ENCODE measurements at places on chromosomes 6 and 20.

DNA sequence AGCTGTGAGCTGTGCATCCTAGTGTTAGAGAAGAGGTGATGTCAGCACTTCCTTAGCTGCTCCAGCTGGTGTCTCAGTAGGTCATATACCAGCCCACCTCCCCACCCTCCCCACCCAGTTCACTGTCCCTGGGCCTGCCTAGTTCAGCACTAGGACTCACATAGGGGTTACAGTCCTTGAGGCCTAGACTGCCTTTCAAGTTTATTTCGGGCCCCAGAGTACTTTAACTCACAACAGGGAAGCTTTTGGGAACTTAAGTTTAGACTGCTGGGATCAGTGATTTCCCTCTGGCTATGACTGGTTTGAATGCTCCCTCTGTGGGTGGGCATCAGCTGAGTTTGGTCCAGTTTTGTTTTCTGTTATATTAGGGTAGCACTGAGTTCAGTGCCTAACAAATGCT, 139.2 kb upstream of the MMS22L start:
- DNase-seq, result no peak

DNA sequence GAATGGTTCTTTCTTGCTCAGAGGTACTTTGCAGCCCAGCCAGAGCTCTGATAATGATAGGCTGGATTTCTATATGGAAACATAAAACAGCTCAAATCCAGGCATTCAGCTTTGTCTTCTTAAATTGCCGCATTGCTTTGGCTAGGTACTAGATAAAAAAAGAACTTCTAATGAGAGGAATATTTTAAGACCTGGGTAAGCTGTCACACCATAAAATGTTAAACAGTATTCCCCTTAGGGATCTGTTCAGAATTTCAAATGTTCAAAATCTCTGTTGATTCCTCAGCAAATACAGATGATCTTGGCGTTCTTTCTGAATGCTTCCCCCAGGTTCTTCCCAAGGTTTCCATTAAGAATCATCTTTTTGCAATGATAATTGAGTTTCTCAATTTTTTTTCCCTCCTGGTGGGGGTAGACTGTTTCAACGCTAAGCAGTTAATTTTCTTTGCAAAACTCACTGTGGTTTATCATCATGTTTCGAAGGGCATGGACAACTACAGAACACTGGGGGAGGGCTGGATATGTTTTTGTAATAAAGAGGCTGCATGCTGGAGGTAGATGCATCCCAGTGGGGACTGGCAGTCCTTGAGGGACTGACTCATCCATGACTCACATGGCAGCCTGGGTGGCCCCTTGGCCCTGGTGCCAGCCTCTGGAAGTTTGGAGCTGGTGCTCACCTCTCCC, 31.0 kb downstream of the TIAM2 start:
- peak; percentile 6 for DNase-seq

DNA sequence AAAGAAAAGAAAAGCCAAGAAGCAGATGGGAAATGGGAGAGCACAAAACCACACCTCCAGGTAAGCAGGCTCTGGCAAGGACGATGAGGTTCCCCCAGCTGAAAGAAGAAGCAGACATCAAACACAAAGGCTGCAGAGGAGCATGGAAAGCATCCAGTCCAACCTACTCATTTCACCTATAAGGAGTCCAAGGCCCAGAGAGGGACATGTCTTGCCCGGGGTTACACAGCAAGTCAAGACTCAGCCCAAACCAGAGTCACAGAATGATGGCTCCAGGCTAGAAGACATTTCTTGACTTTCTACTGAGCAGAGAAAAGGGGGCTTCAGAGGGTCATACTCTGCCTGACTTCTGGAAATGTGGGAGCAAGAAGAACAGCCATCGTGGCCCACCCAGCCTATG, 45.6 kb upstream of the FOXP4 start:
- DNase-seq, result no peak

DNA sequence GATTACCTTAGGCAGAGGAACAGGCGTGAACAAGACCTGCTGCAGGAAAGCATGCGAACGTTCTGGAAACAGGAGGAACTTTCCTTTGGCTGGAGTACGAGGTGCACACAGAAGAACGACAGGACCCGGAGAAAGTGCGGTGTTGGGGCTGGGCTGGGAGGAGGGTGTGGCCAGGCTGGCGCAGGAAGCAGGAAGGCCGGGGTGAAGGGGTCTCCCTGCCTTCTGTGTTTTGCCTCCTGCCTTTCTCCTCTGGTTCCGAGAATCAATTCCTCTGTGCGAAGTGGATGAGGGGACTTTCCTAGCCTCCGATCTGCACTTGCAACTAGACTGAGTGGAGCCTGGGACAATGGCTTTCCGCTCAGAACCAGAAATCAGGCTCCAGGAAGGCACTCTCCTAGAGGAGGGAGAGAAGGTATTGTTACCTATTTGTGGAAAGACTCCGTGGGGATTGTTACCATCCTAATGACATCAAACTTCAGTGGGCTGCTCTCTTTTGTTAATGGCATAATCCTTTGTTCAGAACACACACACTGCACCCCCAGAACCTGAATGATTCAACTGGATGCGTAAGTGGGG, 22.9 kb upstream of the PLEKHG1 start:
- no peak for DNase-seq

GRCh38 chr6:139115989-139116758, 18.7 kb upstream of the HECA start:
- DNase-seq, result no peak

DNA sequence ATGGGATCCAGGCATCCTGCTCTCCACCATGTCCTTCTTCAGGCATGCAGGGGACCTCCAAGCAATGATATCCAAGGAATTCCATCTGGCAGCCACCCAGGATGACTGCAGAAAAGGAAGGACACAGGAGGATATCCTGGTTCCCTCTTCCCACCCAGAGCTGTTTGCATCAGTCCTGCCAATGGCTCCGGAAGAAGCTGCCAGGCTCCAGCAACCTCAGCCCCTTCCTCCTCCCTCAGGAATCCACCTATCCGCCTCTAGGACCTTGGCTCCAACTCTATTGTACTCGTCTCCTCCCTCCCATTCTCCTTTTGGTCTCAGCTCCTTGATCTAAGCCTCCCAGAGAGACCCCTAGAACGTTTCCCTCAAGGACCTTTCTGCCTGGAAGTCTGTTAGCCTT, 733 bp upstream of the PSORS1C2 start:
- no peak for DNase-seq

DNA sequence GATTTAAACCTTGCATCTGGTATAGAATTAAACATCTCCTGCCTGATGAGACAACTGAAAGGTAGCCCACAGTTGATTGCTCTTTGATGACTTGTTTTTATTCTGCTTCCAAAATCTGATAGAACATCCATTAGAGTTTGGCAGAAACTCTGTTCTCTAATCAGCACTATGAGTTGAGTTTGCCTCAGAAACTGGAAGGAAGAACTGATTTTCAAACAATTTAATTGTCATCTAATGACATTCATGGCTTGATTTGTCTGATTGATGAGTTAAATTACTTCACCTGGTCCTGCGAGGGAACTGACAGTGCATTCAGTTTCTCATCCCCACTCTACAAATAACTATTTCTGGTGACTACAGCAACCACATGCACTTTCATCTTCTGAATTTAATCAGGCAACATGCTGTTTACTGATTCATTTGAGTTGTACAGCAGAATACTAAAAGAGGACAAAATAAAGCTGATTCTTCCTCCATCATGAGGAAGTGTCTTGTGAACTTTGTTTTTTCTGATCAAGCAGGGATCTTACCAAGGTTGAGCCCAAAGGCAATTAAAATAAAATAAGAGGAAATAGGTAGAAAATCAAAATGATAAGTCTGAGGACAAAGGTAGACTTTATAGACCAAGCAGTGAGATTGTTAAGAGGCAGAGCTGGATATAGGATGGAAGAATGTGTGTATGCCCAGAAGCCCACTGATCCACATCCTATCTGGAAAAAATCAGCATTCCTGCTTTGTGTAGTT, 15.7 kb upstream of the MRAP2 start:
- DNase-seq, result no peak

GRCh38 chr6:37050045-37050853, 44.8 kb downstream of the FGD2 start:
- DNase-seq, result peak; percentile 54

DNA sequence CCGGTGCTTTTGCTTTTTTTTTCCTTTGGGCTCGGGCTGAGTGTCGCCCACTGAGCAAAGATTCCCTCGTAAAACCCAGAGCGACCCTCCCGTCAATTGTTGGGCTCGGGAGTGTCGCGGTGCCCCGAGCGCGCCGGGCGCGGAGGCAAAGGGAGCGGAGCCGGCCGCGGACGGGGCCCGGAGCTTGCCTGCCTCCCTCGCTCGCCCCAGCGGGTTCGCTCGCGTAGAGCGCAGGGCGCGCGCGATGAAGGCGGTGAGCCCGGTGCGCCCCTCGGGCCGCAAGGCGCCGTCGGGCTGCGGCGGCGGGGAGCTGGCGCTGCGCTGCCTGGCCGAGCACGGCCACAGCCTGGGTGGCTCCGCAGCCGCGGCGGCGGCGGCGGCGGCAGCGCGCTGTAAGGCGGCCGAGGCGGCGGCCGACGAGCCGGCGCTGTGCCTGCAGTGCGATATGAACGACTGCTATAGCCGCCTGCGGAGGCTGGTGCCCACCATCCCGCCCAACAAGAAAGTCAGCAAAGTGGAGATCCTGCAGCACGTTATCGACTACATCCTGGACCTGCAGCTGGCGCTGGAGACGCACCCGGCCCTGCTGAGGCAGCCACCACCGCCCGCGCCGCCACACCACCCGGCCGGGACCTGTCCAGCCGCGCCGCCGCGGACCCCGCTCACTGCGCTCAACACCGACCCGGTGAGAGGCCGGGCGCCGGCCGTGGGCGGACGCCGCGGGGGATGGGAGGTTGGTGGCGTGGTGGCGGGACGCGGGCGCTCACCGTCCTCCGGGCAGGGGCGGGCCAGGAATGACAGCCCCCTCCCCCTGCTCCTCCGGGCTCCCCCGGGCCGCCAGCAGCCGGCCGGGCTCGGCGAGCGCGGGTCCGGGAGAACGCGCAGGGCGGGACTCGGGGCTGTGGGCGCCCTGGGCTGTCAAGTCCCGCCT, 606 bp downstream of the ID4 start:
- DNase-seq, result no peak

DNA sequence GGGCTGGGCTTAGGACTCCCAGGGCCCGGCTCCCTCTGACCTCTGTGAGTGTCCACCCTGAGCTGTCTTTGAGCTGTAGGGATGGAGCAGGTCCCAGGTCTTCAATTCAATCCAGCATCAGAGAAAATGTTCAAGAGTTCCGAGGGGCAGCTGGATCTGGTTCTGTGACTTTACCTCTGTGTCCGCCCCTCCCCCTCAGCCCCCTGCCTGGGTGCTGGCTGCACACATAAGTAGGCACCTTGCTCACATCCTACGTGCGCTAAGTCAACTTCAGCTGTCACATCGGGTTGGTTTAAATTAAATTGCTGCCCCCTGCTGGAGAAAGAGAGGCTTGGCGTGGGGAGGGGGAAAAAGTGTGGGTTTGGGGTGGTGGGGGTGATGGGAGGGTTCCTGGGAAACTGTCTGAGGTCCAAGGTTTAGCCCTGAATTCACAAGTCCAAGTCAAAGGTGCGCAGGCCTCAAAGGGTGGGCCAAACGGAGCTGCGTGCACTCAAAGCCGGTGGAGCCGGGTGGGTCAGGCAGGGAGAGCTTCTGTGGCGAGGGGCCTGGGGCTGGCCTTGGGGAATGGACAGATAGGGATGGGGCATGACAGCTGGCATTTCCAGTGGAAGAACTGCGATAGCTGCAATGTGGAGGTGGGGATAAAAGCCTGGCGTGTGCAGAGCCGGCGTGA, 3.0 kb downstream of the WFDC5 start:
- DNase-seq, result no peak

DNA sequence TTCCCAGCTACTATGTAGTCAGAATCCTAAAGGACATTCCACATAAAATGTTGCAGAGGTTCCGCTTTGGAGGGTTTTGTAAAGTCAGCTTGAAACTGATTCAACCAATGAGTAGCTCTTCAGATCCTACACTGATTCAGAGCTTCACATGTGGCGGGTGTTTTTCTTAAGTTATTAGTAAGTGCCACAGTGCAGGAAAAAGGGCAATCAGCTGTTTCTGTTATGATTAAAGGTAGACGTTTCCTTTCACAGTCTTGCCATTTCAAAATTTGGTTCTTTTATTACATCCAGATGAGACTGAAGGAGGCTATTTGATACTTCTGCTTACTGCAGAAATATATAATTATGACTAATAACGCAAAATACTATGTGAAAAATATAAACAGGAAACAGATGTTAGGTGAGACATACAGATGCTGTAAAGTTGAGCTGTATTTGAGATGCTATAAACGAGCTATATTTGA, 443.9 kb downstream of the CDKAL1 start:
- no peak for DNase-seq

DNA sequence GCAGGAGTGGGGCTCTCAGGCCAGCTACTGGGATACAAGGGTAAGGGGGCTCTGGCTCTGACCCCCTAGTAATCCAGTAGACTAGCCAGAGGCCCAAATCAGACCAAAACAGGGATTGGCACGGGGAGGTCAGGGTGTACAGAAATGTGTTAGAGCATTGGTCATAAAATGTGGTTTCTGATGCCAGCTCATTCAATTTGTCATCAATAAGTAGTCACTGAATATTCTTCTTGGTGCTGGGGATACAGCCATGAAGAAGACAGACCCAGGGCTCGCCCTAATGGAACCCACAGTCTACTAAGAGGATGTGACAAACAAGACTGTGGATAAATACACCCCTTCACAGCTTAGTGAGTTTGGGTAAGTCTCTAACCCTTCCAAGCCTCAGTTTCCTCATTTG, 11.1 kb downstream of the MAP1LC3A start:
- DNase-seq, result no peak

GRCh38 chr6:156953127-156953478, 175.9 kb downstream of the ARID1B start:
- no peak for DNase-seq

GRCh38 chr6:2630891-2631571, 119.7 kb downstream of the MYLK4 start:
- no peak for DNase-seq

DNA sequence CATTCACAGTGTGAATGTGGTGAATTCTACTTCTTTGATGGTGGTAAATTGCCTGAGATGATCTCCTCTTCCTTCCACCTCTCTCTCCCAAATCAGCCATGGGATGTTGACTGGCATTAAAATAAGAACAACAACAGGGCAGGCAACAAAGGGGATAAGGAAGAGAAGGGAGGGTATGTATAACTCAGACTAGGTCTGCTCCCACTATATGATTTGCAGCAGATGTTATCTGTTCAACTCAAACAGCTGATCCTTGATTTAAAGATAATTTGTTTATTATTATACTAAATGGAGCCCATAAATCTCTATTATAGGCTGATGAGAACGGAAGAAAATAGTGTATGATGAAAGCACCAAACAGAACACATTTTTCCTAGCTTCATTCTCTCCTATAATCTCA, 262.0 kb downstream of the BTBD3 start:
- DNase-seq, result no peak

All from activated T-cell treated with anti-CD3 and anti-CD28 coated beads for 48 hours (primary cell).